AG10803 (cell line): ENCODE measurements at places on chromosomes 6 and 20.

DNA sequence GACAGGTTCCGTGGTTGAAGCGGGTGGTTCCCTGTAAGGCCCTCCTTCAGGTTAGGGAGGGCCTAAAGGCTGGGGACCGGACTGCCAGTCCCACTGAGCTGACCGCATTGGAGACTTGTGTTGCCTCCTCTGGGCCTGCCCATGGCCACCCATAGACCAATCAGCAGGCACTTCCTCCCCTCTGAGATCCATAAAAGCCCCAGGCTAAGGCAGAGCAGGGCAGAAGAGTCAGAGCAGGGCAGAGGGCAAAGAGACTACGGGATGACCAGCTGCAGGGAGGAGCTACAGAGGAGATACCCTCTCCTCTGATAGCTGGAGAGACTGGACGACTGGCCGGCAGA, 537.4 kb downstream of the TENT5A start:
- no peak for DNase-seq

DNA sequence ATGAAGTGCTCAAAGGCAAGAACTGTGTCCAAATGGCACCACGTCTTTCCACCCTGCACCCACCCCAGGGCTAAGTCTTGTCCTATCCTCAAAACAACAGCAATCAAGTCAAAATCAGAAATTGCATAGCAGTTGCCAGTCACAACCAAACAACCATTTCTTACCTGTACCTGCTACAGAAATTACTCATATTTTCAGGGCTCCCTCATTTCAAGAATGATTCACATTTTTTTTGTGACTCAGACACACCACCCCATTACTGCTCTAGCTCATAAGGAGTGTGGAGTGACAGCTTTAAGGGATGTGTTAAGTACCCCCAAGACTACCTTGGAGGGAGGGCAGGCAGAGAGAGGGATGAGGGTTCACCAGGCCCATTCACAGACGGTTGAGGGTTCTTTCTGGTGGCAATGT, 111.7 kb downstream of the TRERF1 start:
- no peak for DNase-seq

- DNase-seq = no peak
Measured at GRCh38 chr20:10132387-10132786, 86.2 kb upstream of the SNAP25 start.

DNA sequence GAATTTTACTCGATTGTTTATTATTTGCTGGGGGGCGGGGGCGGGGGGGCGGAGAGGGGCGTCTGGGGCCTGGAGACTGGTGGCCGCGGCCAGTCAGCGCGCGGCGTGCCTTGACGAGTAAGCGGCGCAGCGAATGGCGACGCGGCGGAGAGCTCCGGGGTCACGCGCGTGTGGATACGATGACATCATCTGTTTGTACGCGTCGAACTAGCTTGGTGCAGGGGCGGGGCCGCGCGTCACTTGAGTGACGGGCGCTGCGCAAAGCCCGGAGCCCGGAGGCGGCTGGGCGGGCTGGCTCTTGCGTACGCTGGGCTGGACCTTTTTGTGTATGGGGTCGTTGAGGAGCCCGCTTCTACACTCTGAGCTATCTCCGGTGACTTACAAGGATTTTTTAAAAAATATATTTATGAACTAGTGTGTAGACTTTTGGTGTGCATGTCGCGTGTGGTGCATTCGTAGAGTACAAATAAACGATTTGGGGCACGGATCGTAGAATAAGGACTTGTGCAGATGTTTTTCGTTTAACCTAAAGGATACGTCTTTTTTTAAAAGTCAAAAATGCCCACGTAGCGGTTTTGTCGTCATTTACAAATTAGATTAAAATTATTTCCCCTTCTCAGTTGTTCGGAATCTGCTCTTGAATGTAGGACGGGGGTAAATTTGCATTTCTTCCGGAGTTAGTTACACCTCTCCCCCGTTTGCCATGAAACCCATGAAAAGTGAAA, 2.2 kb upstream of the FOXO3 start:
- DNase-seq = peak; percentile 99

- no peak for DNase-seq
Measured at GRCh38 chr20:38055848-38056247, 22.3 kb downstream of the RPRD1B start.

DNA sequence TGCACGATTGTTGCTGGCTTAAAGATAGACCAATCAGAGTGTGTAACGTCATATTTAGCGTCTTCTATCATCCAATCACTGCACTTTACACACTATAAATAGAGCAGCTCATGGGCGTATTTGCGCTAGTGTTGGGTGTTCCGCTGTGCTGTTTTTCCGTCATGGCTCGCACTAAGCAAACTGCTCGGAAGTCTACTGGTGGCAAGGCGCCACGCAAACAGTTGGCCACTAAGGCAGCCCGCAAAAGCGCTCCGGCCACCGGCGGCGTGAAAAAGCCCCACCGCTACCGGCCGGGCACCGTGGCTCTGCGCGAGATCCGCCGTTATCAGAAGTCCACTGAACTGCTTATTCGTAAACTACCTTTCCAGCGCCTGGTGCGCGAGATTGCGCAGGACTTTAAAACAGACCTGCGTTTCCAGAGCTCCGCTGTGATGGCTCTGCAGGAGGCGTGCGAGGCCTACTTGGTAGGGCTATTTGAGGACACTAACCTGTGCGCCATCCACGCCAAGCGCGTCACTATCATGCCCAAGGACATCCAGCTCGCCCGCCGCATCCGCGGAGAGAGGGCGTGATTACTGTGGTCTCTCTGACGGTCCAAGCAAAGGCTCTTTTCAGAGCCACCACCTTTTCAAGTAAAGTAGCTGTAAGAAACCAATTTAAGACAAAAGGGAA, 57.9 kb downstream of the TRIM38 start:
- DNase-seq = peak; percentile 90

DNA sequence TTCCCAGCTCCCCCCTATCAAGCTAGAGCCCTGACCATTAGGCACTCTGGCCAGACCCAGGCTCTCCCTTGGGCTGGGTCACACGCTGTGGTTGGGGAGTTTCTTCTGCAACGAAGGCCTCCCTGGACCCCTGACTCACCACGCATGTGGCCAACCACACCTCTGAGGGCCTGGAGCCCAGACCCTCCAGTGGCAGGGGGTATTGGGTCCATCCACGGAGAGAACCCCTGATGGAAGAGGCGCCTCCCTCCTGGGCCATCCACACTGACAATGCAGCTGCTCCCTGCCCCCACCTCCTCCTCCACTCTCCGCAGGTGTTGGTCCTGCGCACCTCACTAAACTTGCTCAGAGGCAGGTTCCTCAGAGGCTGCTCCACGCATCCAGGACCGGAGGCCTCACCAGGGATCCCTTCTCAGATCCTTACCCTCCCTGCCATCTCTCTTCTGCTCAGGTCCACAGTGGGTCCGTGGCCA, 125.4 kb downstream of the RNASET2 start:
- DNase-seq = no peak

DNA sequence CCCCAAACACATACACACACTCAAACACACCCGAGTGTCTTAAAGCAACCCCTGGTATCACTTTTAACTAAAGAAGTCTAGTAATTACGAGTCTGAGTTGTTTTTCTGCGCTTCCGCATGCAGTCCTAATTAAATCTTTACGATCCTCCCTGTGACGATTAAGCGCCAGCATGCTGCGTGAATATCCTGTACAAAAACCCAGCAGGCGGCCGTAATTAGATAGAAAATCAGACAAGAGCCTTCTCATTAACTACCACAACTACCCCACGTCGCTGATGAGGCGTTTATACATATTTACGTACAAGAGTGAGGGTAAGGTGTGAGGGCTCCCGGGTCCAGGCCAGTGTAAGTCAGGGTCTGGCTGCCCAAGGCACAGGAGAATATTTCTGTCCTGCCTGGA, 8.1 kb downstream of the TFAP2B start:
- DNase-seq = no peak

DNA sequence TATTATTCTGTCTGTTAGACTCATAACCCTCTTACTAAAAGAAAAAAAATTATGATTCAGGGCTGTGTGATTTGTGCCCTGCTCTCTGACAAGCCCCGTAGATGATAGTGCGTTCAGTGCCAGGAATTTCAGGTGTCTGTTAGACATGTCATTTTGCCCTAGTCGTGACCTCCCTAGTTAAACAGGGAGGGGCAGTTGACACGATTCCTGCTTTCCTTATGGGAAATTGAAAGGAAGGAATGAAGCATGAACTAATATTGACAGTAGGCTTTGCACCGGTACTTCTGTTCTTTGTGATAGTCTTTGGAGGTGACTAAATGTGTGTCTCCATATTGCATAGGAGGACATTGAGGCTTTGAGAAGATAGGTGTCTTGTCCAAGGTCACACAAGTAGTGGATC, 26.3 kb downstream of the RPRD1B start:
- DNase-seq = no peak

DNA sequence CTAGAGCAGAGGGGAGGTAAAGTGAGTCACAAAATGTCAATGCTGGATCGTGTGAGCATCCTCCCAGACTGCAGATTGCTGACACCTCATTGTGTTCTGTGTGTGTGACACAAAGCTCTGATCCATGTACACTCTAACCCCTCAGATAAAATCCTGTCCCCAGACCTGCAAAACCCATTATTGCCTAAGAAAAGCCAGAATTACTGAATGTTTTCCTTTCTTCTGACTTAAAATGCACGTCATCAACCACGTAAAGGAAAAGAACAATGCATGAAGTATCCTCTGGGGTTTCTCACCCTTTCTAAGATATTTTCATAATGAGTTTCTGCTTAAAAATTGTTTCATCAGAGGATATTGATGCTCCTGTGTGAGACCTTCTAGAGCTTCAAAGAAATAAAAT, 218.0 kb upstream of the PREP start:
- DNase-seq = no peak

GRCh38 chr6:161660666-161661571, 387.1 kb upstream of the AGPAT4 start:
- DNase-seq = peak; percentile 6

- no peak for DNase-seq
Measured at GRCh38 chr6:48733581-48733980, 622.6 kb upstream of the PTCHD4 start.

GRCh38 chr6:2230659-2231277, 14.6 kb downstream of the GMDS start:
- no peak for DNase-seq
